Activated CD8-positive, alpha-beta T cell treated with anti-CD3 and anti-CD28 coated beads, Interleukin-2, amount 10 ng/mL, durations not matched to agents 7 days and 5 days (primary cell): ENCODE measurements at places on chromosomes 13 and 19.

DNA sequence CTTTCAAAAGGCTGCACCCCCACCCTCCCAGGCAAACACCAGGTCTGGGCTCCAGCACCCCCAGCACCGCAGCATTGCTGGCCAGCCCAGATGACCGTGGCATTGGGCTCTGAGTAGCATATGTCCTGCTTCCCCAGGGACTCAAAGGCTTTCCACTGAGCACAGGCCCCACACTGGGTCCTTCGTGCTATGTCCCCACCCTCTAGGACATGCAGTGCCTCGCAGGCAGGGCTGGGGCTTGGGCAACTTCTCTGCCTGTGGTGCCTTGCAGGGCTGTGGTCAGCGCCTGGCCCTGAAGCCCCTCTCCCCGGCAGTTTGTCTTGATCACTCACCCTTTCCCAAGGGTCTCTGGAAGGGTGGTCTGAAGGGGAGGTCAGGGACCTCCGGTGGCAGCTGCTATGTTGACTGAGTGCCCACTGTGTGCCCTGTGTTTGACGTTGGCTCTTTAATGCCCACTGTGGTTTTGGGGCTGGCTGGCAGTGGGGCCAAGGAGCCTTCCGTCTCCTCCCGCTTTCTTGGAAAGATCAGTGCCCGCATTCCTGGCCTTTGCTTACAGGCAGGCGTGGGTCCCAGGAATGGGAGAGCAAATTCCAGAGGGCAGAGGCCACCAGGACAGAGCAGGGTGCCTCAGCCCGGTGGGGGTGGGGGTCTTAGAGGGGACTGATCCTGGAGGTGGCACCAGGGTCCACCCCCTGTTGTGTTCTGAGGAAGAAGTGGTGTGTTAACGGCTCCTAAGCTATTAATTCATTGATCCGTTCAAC, 20.3 kb upstream of the CRTC1 start:
- H3K27me3 ChIP-seq = no peaks in the 10 kb centered on the region
- H3K27ac ChIP-seq = no peak overlapping the region
- H3K4me3 ChIP-seq = no peak overlapping the region
- no peak for DNase-seq

- peaks cover 4% of the 10 kb centered on the region for H3K27me3 ChIP-seq
- peak overlapping the region; percentile 69 for H3K27ac ChIP-seq
- peak overlapping the region; percentile 20 for H3K4me3 ChIP-seq
- peaks cover 79% of the 10 kb centered on the region for H3K4me1 ChIP-seq
These were observed 8.1 kb downstream of the ALOX5AP start for GRCh38 chr13:30743319-30744055.

- no peaks in the 10 kb centered on the region for H3K36me3 ChIP-seq
- no peaks in the 10 kb centered on the region for H3K27me3 ChIP-seq
- H3K4me1 ChIP-seq = peaks cover 19% of the 10 kb centered on the region
- no peak for DNase-seq
- H3K4me3 ChIP-seq = no peak overlapping the region
- no peak overlapping the region for H3K27ac ChIP-seq
These were observed 66.7 kb downstream of the SLC7A9 start for GRCh38 chr19:32802840-32803239.

DNA sequence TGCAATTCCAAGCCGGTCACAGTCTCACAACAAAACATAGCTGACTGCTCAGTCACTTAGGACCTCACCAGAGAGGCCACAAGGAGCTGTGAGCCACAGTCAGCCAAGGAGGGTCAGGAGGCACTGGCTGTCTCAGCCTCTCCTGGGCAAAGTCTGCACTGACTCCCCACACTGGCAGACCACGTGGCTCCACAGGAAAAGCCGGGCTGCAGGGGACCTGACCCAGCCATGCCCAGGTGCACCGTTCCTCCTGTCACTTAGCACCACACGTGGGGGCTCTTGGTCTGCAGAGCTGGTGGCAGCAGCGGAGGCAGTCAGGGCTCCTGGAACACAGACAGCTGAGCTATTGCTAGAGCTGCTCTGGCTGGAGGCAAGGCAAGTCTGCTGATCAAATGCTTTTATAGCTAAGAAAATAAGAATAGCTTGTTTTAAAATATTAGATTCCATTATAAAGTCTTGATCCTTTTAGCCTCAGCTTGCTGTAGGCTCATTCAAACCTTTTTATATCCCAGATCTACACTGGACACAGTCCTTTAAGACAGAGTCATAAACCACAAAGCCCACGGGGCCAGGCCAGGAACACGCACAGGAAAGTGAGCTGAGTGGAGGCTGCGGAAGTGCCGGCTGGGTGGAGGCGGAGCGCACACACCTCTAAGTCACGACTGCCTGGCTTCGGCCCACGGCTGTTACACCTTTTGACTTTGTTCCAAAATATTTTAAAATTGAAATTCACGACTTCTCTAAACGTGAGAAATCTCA, 744.1 kb downstream of the UQCRFS1 start:
- no peaks in the 10 kb centered on the region for H3K27me3 ChIP-seq
- no peaks in the 10 kb centered on the region for H3K36me3 ChIP-seq
- H3K27ac ChIP-seq = no peak overlapping the region
- DNase-seq = peak; percentile 38

GRCh38 chr13:80824229-80824628, 483.3 kb upstream of the SPRY2 start:
- no peaks in the 10 kb centered on the region for H3K4me1 ChIP-seq
- H3K27ac ChIP-seq = no peak overlapping the region
- no peak overlapping the region for H3K4me3 ChIP-seq
- no peaks in the 10 kb centered on the region for H3K27me3 ChIP-seq
- no peak for DNase-seq
- no peaks in the 10 kb centered on the region for H3K36me3 ChIP-seq

DNA sequence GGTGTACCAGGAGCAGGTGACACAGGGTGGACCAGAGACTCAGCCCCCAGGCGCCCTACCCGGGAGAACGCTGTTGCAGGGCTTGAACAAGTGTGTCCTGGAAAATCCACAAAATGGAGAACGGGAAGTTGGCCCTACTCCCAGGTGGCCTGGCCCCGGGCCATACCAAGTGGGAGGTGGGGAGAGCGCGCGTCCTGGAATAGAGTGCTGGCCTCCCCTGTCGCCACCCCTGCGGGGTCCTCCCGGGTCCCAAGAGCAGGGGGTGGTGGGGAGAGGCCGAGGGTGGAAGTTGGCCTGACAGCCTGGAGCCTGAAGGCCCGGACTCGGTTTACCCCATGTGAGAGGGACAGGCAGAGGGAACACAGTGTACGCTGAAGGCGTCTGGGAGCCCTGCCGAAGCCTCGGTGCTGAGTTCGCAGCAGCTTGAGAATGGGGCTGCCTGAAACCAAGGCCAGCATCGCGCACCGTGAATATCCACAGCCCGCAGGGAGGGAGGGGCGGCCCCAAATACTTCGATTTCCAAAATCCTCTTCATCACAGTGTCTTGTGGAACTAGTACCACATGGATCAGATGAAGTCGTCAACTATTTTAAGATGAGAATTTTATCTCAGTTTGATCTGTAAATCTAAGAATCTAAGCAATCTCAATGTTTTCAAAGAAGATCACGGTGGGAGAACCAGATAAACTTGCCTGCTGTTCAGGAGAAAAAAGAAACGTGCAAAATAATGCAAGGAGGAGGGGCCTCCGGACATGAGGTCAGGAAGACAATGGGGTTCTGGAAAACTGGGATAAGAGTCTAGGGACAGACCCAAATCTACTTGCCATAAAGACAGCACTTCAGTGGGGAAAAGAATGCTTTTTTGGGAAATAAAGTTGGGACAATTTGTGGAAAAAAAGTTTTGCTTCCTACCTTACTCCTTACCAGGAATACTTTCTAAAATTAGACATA, 10.4 kb upstream of the KLF16 start:
- H3K27ac ChIP-seq = peak overlapping the region; percentile 98
- DNase-seq = no peak
- H3K27me3 ChIP-seq = no peaks in the 10 kb centered on the region
- H3K36me3 ChIP-seq = peaks cover 33% of the 10 kb centered on the region

- no peak for DNase-seq
- H3K4me3 ChIP-seq = no peak overlapping the region
- H3K4me1 ChIP-seq = no peaks in the 10 kb centered on the region
- H3K27ac ChIP-seq = no peak overlapping the region
These were observed 142.0 kb upstream of the TSHZ3 start for GRCh38 chr19:31491242-31491641.

GRCh38 chr19:10007371-10008183, 2.7 kb downstream of the COL5A3 start:
- peaks cover 22% of the 10 kb centered on the region for H3K4me1 ChIP-seq
- DNase-seq = no peak
- H3K36me3 ChIP-seq = no peaks in the 10 kb centered on the region
- peaks cover 33% of the 10 kb centered on the region for H3K27me3 ChIP-seq
- H3K27ac ChIP-seq = no peak overlapping the region
- H3K4me3 ChIP-seq = no peak overlapping the region

- H3K4me3 ChIP-seq = no peak overlapping the region
- no peaks in the 10 kb centered on the region for H3K27me3 ChIP-seq
- no peaks in the 10 kb centered on the region for H3K36me3 ChIP-seq
- H3K27ac ChIP-seq = peak overlapping the region; percentile 82
- H3K4me1 ChIP-seq = peaks cover 30% of the 10 kb centered on the region
These were observed 91.7 kb downstream of the GADD45B start for GRCh38 chr19:2567580-2567979.

GRCh38 chr19:39987596-39987995, 9.3 kb upstream of the ZNF546 start:
- no peak overlapping the region for H3K4me3 ChIP-seq
- no peak overlapping the region for H3K27ac ChIP-seq
- no peaks in the 10 kb centered on the region for H3K27me3 ChIP-seq
- no peak for DNase-seq
- H3K4me1 ChIP-seq = peaks cover 2% of the 10 kb centered on the region

GRCh38 chr19:13121551-13122274, 3.6 kb downstream of the NACC1 start:
- H3K36me3 ChIP-seq = peaks cover 8% of the 10 kb centered on the region
- DNase-seq = no peak
- peak overlapping the region; percentile 26 for H3K27ac ChIP-seq
- no peaks in the 10 kb centered on the region for H3K27me3 ChIP-seq

GRCh38 chr13:109737606-109738005, 48.8 kb downstream of the IRS2 start:
- H3K27me3 ChIP-seq = peaks cover 17% of the 10 kb centered on the region
- H3K27ac ChIP-seq = no peak overlapping the region
- peaks cover 11% of the 10 kb centered on the region for H3K4me1 ChIP-seq
- no peak for DNase-seq

- H3K4me1 ChIP-seq = peaks cover 43% of the 10 kb centered on the region
- no peaks in the 10 kb centered on the region for H3K27me3 ChIP-seq
- peaks cover 1% of the 10 kb centered on the region for H3K36me3 ChIP-seq
- H3K4me3 ChIP-seq = peak overlapping the region; percentile 73
These were observed 49.5 kb downstream of the CRYL1 start for GRCh38 chr13:20475927-20476691.

DNA sequence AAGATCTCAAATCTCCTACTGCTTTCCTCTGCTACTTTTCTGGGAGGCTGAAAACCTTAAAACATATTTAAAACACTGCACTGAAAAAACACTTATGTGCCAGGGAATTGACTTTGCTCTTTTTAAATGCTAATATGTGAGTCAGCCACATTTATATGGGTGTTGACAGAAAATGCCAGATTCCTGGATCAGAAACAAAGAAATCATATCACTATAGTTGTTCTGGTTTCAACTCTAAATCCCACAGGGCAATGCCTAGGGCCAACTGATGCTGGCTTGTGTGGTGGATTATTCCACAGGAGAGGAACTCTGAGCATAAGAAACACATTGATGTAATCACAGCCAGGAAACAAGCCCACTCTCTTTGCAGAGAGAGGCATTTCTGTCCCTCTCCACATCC, 1439.0 kb upstream of the SPRY2 start:
- H3K4me1 ChIP-seq = no peaks in the 10 kb centered on the region
- no peaks in the 10 kb centered on the region for H3K27me3 ChIP-seq
- H3K36me3 ChIP-seq = no peaks in the 10 kb centered on the region
- DNase-seq = no peak

DNA sequence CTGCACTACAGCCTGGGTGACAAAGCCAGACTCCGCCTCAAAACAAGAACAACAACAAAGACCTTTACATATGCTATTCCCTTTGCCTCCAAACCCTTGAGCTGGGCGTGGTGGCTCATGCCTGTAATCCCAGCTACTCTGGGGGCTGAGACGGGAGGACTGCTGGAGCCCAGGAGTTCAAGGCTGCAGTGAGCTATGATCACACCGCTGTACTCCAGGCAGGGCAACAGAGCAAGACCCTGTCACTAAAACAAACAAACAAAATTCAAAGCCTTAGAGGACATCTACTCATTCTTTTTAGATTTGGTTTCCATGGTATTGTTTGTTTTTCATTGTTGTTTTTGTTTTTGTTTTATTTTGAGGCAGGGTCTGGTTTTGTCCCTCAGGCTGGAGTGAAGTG, 7.8 kb downstream of the ACER1 start:
- H3K27ac ChIP-seq = no peak overlapping the region
- H3K27me3 ChIP-seq = peaks cover 1% of the 10 kb centered on the region
- H3K4me3 ChIP-seq = no peak overlapping the region
